Chondrocyte (in vitro differentiated cells): ENCODE measurements at places on chromosomes 2 and 18. TPM values are rescaled to one million over a fixed set of nuclear protein-coding genes. Genes with fewer than 3 reads are reported as not detected.

COPS9 gene
- 139 to 162 TPM (median 140 TPM) in 3 replicates for total RNA-seq

CDK15 gene
- total RNA-seq: 3.6 to 5.9 TPM (median 4.6 TPM) in 3 replicates

DNA sequence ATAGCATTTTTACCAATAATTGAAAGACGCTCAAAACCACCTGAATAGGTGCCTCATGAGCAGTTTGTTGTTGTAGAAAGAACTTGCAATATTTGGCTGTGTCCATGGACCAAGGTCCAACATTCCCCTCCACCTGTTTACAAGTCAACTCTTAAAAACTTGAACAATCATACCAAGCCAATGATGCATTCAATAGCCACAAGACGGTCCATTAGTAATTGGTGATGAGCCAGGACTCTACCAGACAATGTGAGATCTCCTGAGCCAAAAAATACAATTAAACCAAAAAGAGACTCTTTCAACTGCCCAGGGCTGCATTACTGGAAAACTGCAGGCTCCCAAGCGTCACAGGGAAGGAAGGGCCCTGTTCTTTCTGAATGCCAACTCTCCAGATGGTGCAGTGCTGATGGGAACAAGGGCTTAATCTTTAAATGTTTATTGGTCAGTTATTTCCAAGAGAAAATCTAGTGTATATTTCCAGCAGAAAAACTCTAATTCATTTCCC is 118.8 kb upstream of the EPB41L3 start:
- DNase-seq: no peak

DNA sequence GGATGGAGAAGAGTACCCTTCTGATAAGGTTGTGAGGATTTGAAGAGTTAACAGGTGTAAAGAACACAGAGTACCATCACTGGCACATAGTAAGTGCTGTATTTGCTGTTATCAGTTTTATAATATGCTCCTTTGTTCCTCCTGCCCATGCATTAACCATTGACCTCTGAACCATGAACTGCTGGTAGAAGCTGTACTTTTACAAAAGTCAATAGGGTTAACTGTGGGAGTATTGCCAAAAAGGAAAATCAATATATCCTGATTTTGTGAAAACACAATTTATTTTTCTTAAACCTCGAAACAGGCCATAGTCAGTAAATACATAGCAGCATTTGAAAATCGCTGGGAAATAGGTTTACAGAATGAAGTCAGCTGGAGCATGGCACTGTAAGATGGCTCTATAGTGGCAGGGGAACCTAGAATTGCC is 18.9 kb upstream of the ACAA2 start:
- DNase-seq: no peak

DNA sequence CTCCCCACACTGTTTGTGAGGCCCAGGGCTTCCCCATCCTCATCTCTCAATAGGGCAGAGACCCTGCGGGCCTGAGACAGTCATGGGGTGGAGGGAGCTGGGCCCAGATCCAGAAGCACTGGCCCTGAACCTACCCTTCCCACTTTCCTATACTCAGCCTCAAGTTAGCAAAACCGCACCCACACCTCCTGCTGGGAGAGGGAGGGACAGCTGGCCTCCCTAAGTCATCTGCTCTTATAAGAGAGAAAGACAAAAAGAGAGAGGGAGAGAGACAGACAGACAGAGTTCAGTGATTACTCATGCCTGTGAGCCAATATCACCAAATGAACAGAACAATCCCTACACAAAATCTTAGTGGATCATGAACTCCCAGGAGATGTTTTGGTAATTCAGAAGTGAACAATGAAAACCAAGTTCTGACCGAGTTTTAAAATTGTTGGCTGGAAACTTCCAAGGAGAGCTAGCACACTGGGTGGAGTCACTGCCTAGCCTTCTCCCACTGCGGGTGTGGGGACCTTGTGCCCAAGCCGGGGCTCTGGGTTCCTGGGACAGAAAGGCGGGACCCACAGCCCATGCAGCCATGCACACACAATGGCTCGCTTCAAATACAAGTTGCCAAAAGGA is 130.5 kb downstream of the PXDN start:
- DNase-seq: peak; percentile 53
